NCI-H1048 (cell line): ENCODE measurements at places on chromosomes 4 and X.

DNA sequence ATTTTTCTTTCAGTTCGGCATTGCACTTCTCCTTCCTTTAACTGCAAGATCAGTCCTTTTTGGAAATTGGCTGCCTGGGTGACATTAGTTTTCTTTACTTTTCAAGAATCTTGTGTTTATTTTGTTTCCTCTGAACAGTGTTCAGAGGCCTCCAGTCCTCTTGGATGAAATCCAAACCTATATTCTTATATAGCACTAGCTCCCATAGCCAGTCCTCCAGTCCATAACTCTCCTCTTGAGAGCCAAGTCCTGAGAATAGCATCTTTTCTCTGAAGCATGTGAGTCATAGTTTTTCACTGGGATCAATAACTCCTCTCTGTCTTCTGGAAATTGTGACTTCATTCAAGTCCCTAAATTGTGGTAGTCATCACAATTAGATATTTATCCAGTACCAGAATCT, 357.5 kb downstream of the RAPGEF2 start:
- no peak for DNase-seq

- DNase-seq, result no peak
These were observed 109.9 kb upstream of the PTPN13 start for GRCh38 chr4:86484241-86484640.

- no peak for DNase-seq
These were observed 672.2 kb upstream of the AMOT start for GRCh38 chrX:113512700-113513395.

- DNase-seq, result no peak
These were observed 8.2 kb upstream of the EXOSC9 start for GRCh38 chr4:121792966-121793365.

GRCh38 chrX:30282527-30282926, 26.7 kb downstream of the NR0B1 start:
- DNase-seq, result no peak

GRCh38 chr4:117965622-117966021, 68.7 kb upstream of the NDST3 start:
- DNase-seq, result no peak

DNA sequence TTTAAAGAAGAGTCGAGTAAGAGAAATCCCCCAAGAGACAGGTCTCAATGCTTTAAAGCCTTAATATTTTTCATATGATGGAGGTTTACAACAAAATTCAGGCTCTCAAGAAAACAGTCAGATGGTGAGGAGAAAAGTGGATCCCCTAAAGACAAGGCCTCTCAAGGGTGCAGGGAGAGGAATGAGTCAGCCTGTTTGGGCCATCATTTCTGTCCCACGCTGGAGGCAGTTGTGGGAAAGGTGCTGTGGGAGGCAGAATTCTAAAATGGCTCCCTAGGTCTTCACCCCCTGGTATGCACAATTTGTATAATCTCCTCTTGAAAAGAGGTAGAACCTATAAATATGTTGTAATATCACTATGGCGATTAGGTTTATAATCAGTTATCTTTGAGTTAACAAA, 4.6 kb upstream of the TIFA start:
- DNase-seq, result no peak

GRCh38 chr4:137536789-137537561, 4.7 kb upstream of the PCDH18 start:
- no peak for DNase-seq

GRCh38 chr4:159048166-159048886, 54.6 kb upstream of the RAPGEF2 start:
- peak; percentile 47 for DNase-seq

- DNase-seq, result no peak
These were observed 46.5 kb downstream of the HADH start for GRCh38 chr4:108036213-108036612.

DNA sequence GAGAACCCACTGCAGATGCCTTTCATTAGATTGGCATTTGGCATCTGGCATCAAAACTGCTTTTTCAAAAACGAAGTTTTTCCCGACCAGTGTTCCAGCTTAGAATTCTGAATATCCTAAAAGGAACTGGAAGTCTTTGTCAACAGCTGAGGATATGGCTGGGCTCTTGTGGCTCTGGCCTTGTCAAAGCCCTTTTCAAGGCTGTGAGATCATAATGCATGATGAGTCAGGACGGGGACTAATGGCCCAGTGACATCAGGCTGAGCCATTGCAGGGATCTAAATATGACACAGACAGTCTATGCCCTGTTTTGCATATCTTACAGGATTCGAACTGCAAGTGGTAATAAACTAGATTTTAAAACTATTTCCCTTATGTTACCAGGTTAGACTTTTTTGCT, 306.4 kb downstream of the PTTG2 start:
- DNase-seq, result no peak

- no peak for DNase-seq
These were observed 50.9 kb downstream of the FAM193A start for GRCh38 chr4:2587213-2587823.

DNA sequence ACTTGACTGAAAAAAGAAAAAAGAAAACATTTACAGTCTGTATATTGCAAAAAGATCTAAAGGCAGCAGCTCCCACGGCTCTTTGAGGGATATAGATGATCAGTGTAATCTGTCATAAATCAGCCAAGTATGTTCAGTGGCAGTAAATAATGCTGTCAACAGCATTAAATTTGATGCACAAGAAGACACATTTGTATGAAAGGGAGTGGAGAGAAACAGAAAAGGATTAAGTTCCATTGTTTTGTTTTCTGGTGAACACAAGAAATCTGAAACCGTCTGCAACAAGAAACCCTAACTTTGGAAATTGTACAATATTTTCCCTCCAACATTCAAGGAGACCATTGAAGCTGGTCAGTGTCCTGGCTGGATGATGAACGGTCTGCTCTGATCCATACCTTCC, 27.6 kb upstream of the C1QTNF7 start:
- no peak for DNase-seq

DNA sequence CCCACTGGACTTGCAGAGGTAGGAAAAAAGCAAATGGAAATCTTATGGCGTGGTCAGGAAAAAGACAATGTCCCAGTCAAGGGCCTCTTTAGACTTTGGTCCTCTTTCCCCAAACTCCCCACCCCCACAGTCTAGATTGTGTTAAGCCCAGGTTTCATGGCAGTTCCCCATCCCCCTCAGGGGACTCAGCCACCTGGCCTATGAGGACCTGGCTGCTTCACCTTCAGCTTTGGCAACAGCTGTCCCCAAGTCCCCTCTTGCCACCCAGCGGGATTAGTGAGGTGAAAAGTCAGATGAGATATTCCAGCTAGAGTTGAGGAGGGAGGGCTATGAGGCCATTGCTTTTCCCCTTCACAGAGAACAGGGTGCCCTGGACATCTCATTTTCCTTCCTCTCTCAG, 457 bp downstream of the RIPPLY1 start:
- DNase-seq, result no peak

GRCh38 chr4:15201782-15202181, 199.5 kb downstream of the CPEB2 start:
- no peak for DNase-seq

- no peak for DNase-seq
These were observed 21.4 kb upstream of the SMIM14 start for GRCh38 chr4:39660045-39660444.

DNA sequence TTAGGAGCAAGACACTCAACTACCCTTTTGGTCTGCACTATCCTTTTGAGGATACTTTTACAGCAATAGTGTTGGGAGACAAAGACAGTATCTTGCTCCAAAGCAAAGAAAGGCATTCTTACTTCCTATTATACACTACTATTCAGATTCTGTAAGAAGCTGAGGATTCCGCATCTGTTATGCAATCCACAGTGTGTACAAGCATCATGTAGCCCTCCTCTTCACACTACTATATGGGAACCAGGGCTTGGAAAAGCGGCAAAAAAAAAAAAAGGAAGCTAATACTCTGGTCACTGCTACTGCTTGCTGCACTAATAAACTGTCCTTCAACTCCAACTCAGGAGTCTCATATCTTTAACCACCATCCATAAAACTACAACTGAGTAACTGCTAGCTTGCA, 59.1 kb downstream of the FBXW7 start:
- DNase-seq, result no peak

DNA sequence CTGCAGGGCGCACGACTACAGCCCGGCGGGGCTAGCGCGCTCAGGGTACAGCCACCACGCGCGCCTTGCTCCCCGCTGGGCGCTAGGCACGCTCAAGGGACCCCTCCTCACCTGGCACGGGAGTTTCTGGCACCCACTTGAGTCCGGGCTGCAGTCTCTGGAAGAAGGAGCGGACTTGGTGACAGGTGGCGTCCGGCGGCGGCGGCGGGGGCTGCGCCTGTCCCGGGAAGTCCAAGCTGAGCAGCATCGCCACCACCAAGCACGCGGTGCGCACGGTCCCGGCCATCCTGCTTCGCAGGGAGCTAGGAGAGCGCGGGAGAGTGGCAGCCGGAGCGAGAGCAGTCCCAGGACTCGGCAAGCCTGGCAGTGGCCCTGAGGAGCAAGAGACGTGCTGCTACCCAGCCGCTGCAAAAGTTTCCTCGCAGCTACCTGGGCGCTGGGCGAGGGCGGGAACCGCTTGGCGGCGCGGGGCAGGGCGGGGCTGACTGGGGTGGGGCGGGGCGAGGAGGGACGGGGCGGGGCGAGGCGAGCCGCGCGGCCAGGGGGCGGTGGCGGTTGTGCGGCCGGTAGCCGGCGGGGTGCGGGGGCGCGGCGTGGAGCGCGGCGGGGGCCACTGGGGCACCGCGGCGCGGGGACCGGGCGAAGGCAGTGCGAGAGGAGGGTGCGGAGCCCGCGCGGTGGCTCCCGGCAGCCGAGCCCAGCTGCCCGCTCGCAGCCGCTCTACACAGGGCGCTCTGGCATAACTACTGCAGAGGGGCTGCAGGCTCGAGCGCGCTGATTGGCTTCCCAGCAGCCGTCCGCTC, at the start of gene GPC3:
Gene GPC3, minus strand, starts transcription at position 431 of the 803 bp plus-strand sequence.
- DNase-seq, result no peak

DNA sequence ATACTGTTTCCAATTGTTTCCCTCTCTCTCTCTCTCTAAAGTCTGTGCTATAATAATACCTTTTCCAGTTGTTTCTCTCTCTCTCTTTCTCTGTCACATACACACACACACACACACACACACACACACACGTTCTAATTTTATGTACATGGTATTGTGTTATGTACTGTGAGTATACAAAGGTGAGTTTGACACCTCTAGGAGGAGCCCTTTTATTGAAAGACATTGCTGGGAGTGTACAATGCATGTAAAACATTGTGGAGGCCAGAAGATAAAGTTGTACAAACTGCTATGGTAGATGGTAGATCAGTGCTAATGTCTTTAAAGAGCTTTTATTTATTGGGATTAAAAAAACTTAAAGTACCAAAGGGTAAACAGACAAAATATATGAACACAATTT, 53.6 kb downstream of the BLTP1 start:
- DNase-seq, result no peak

GRCh38 chr4:10100734-10101216, 15.8 kb downstream of the WDR1 start:
- DNase-seq, result no peak

GRCh38 chr4:181674315-181674875, 568.8 kb upstream of the TENM3 start:
- no peak for DNase-seq

- no peak for DNase-seq
These were observed 22.7 kb upstream of the TBC1D14 start for GRCh38 chr4:6886886-6887285.

- DNase-seq, result no peak
These were observed 428.2 kb upstream of the GALNT7 start for GRCh38 chr4:172740434-172740833.

- no peak for DNase-seq
These were observed 73.1 kb downstream of the MAGEB17 start for GRCh38 chrX:16240231-16240905.

GRCh38 chrX:30831082-30831481, 58.0 kb downstream of the TAB3 start:
- no peak for DNase-seq

GRCh38 chrX:28847423-28847822, 260.2 kb downstream of the IL1RAPL1 start:
- no peak for DNase-seq

GRCh38 chrX:54116391-54116790, 66.7 kb downstream of the FAM120C start:
- no peak for DNase-seq

GRCh38 chr4:127469542-127469941, 163.2 kb upstream of the INTU start:
- DNase-seq, result no peak

DNA sequence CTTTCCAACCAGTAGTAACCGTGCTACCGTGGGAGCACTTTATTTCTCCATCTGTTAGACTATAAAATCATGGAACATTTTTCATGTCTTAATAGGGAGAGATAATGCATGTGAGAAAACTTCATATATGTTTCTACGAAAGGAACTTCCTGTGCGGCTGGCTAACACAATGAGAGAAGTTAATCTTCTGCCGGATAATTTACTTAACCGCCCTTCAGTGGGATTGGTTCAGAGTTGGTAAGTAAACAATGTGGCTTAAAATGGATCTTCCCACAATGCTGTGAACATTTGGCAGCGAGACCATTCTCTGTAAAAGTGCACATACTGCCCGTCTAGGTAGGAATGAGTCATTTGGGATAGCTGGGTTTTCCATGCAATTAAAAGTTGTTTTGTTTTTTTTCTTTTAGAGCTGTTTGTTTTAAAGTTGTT, 29.6 kb downstream of the PDK3 start:
- DNase-seq, result peak; percentile 41

- DNase-seq, result no peak
These were observed at the start of gene GLOD5 for GRCh38 chrX:48761674-48762471. TSS of gene GLOD5 (plus strand) at chrX:48761747. CDS start at chrX:48761791, 44 bp downstream.
